ENCODE measurements at places on chromosomes 5 and 9.

- no peak for DNase-seq
Measured at GRCh38 chr5:111703662-111704061, 53.3 kb downstream of the NREP start.

DNA sequence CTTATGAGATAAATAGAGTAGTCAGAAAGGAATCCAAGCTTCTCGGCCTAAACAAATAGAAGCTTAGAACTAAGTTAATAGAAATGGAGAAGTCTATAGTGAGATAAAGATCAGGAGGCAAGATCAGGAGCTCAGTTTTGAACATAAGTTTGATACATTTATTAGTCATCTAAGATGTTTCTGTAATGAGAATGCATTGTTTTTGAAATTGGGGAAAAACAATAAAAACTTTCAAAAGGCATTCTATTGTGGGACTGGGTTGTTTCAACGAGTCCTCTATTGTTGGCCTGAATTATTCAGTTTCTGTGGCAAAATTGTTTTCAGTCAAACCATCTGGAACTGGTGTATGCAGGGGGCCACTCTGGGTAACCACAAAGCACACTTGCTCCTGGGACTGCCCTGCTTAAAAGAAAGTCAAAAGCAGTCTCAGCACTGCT is 181.0 kb upstream of the CLINT1 start:
- no peak for DNase-seq

- DNase-seq = no peak
Measured at GRCh38 chr5:152332716-152333460, 72.2 kb downstream of the NMUR2 start.

GRCh38 chr9:25755951-25756350 is 77.7 kb upstream of the TUSC1 start:
- no peak for DNase-seq

Measured in stimulated activated CD4-positive, alpha-beta T cell treated with anti-CD3 and anti-CD28 coated beads, Interleukin-12 subunit alpha, Interleukin-12 subunit beta, amount 100 ng/mL, for 4 hours (primary cell).